ENCODE measurements at places on chromosomes 16 and 17. TPM values are rescaled to one million over a fixed set of nuclear protein-coding genes. Genes with fewer than 3 reads are reported as not detected.

Gene MAF
- 41.8 TPM for total RNA-seq

Gene ICAM2
- total RNA-seq = 41.6 TPM

Gene MMP28
- 4.8 TPM for total RNA-seq

Gene PLK1
- 1.2 TPM for total RNA-seq

Data from thoracic aorta (tissue), 2 donors.